ENCODE measurements at places on chromosomes 4 and X.
A peak's percentile ranks its signal among the peaks of the same experiment; 100 is the strongest.

DNA sequence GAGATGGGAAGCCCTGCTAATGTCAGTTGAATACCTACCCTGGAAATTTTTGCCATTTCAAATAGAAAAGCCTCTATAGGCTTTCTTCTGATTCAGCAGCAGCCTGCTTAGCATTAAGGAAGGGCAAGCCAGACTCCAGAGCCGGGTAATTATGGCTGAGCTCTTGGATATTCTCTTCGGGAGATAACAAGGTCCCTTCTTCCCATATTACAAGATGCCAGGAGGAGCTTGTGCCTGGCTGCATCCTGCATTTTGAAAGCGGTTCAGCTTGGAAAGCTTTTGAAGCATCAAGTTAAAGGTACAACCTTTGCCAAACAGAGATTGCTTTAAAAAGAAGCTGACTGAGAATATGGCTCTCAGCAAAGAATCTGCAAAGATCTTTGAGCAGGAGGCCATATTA, 399.6 kb upstream of the RPS6KA3 start:
- DNase-seq: no peak

DNA sequence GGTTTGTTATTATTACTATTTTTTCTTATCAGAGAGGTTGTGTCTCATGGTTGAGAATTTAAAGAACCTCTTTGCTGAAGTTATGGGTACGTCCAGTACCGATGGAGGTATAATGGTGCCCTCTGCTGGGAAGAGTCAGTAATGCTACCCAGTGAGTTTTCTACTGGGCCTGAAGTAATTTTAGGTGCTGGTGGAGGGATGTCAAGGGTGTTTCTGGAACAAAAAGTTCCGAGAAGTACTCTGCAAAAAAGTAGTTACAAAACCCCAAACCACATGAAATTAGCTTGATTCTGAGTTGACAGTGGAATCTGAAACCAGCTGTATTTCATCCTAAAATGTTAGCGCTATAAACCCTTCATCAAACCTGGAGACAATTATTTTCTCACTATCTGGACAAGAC, 102.5 kb upstream of the MID1 start:
- DNase-seq: peak; percentile 23

- no peak for DNase-seq
These were observed 74.6 kb upstream of the NEIL3 start for GRCh38 chr4:177235026-177235425.

DNA sequence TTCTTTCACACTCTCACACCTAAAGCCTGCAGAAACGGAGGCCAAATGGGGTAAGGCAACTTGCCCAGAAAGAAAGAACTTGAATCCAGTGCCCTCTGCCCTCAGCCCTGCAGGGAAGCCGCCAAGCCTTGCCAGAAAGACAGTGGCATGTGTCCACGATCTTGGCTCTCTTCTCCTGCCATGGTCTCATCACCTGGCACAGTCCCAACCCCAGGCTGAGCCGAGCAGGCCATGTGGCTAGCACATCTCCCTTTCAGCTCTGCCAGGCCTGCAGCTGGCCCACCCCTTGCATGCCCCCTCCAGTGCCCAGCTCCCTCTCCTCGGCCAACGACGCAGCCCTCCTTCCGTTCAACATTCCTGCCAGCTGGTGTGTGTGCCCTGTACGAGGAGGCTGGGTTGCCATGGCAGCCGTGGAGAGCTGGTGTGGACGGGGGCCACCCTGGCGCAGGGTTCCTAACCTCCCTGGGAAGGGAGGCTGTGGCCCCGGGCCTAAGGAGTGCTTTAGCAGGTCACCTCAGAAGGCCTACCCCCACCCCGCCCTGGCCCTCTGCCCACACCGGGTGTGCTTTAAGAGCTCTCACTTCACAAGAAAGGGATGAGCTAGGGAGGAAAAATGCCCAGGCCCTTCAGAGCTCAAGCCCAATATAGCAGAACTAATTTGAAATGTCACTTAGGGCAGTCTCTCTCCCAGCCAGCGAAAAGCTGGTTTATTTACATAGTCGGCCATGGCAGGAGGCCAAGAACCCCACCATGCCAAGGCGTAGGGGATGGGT, 73.0 kb upstream of the PJA1 start:
- no peak for DNase-seq

- DNase-seq: no peak
These were observed 12.3 kb upstream of the ENOX2 start for GRCh38 chrX:130915302-130915701.

- no peak for DNase-seq
These were observed 1029.7 kb upstream of the TENM3 start for GRCh38 chr4:181213551-181213950.

DNA sequence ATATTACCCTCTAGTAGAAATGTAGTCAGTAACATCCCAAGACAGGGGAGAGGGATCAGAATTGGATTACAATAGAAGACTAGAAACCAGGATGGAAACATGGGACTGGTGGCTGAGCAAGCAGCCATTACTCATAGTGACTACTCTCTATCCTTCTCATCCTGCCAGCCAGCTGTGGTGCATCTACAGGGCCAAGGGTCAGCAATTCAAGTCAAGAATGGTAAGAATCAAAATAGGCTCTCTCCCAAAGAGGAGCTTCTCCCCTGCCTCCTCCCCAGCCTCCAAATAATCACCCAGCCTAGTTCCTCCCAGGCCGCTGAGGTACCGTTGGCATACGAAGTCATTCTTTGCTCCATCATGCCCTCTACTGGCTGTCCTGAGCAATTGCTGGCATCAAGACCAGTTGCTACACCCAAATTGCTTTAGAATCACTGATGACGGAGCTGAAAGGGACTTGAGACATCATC, 19.4 kb downstream of the AWAT2 start:
- peak; percentile 44 for DNase-seq

- DNase-seq: no peak
These were observed 13.1 kb downstream of the RBM10 start for GRCh38 chrX:47158131-47158530.

DNA sequence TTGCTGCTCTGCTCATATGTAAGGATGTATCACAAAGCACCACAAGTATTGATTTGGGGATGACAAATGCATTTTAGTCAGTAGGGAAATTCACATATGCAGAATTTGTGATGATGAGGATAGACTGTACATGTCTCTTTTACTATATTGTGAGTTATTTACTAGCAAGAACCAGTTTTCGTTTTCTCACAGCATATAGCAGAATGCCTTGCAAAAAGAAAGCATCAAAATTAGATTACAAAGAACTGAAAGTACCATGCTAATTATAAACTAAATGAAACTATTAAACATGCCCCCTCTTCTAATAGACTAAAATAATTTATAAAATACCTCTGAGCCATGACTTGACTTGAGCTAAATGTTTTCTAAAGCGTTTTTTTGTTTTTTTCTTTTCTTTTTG, 20.1 kb downstream of the TNIP3 start:
- no peak for DNase-seq

DNA sequence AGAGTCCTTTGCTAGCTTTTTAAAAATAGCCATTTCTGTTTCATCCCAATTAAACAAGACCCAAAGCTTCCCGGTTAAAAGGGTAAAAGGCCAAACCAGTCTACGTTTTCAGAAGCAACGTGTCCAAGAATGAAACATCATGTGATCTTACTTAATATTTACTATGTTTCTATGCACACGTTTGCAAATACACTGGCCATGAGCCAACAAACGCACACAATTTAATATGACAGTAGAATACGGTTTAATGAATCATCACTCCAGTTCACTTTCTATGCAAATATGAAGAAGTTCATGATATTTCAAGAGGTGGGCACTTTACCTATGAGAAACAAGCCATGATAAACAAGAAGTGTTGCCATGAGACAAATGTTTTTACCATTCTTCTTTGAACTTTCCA, 4.3 kb downstream of the NR0B1 start:
- DNase-seq: no peak

DNA sequence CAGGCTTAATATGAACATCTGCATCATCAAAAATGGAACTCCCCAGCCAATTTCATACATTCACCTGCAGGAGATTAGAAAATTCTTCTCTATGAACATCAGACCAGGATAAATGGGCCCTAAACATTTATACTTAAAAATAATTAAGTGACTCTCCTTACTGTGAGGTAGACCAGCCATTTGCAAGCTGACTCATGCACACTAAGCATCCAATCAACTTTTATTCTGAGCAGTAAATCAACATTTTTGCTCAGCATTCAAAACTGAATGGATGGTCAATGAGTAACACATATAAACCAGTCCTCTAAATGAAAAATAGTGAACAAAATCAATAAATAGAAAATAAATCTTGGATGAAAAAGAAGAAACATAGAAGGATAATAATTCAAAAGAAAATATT, 19.9 kb upstream of the PCDH10 start:
- DNase-seq: no peak

GRCh38 chr4:139099366-139099982, 77.5 kb downstream of the ELF2 start:
- peak; percentile 72 for DNase-seq

DNA sequence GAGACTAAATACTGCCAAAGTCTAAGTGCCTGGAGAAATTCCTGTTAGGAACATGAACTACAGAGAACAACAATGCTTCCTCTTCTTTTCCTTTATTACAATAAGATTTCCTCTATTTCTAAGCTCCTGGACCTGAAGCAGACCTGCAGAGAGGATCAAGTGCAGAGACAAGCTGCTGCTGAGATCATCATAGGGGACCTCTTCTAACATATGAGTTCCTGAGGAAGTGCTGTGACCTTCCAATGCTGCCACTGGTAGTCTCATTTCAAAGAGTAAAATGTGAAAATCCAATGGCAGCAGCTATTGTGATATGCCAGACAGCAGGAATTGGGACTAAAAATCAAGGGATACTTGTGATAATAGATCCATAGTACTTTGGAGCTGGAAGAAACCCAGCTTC, 28.0 kb downstream of the CCNG2 start:
- no peak for DNase-seq

- no peak for DNase-seq
These were observed 116.3 kb upstream of the PNPLA4 start for GRCh38 chrX:8043546-8043945.

DNA sequence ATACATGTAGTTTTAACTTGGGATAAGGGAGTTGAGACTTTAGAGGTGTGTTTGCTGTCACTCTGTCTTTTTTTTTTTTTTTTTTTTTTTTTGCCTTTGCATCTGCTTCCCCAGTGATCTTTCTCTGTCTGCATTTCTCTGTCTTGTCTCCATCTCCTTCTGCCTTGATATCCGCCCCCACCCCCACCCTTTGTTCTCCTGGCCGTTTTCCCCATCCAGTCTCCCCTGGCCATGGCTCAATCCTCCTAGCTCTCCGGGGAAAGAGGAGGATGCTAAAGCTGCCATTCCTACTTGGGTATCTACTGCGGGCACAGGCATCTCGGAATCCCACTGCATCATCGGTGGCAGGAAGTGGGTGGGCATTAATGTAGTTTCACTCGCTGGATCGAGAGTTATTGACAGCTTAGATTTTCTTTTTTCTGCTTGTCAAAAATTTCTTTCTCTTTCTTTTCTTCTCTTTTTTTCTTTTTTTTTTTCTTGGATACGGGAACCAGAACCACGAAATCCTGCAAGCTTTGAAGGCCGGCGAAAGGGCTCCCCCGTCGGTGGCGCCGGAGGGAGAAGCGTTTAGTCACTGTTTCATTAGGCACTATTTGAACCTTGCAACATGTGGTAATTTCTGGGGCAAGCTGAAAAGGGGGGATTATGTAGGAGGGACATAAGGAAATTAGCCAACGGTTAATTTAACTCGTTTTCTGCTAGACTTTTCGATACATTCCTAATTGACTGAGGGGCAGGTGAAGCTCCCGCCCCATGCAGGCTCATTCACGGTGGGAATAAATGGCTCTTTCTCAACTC, 8.2 kb downstream of the GSX2 start:
- DNase-seq: no peak

DNA sequence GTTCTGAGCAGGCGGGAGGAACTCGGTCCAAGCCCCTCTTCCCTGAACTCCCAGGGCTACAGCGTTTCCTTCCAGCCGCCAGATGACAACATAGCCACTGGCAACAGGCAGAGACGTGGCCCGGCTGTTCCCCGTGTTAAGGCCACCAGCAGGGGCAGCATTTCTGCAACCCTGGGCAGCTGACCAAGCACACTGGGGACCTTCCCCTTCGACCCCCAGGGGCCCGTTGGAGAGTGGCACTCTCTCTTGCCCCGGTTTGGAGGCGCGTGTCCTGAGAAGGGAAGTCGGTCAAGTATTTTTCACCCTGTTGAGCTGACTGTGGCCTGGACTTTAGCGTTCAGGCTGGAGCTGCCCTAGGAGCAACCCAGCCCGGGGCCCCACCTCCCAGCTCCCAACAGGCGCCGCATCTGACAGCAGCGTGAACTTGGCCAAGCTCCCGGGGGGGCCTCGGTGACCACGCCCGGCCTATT, 37.6 kb downstream of the ZBTB49 start:
- DNase-seq: no peak

GRCh38 chrX:107118322-107119147, at the start of gene RBM41:
Gene RBM41 (minus strand): TSS chrX:107118822. CDS start chrX:107118773, 49 bp downstream.
- DNase-seq: peak; percentile 81

DNA sequence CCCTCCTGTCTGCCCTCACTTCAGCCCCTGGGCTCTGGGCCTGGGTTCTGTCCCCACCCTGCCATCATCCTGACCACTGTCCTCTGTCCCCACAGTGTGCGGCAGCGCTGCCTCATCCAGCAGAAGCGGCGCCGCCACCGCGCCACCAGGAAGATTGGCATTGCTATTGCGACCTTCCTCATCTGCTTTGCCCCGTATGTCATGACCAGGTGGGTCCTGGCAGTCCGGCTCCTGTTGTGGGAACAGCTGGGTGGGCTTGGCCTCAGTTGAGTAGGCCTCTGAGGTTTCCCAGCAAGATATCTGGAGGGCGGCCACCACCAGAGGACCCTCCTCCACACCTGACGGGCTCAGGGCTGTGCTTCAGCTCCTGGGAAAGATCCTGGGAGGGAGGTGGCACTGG, 2.2 kb downstream of the GPR78 start:
- DNase-seq: no peak

- DNase-seq: no peak
These were observed 39.6 kb downstream of the CCNI start for GRCh38 chr4:77036206-77036605.

GRCh38 chrX:52923781-52924241, 26.7 kb downstream of the FAM156B start:
- peak; percentile 17 for DNase-seq

- no peak for DNase-seq
These were observed 87.8 kb downstream of the DHX15 start for GRCh38 chr4:24496597-24496996.

- no peak for DNase-seq
These were observed 83.6 kb upstream of the CAMK2D start for GRCh38 chr4:113845138-113845537.

DNA sequence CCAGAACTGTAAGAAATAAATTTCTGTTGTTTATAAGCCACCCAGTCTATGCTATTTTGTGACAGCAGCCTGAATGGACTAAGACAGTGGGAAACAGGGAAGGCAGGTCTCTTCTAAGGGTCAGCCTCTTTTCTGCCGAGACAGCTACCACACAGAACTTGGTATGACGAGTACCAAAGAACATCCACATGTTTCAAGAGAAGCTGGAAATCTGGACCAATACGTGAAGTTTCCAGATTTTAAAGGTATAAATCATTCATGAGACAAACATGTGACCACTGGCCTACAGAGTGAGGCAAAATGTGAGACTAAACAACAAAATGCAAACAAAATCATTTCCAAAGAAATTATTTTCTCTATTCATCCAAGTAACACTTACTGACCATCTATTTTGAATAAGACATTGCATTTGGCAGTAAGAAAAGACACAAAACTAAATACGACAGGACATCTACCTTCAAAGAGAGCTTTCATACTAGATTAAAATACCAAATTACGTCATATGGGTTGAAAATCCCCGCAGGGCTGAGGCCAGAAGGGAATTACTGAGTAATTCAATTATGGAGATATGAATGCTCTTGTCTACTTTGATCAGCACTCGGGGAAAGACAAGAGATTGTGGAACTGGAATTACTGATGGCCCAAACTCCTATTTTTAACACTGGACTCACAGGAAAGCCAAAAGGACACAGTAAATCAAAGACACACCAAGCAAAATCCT, 7.2 kb downstream of the SCARB2 start:
- no peak for DNase-seq

Data from SW480 (cell line).